Stomach (tissue), 19 donors: ENCODE measurements at places on chromosomes 12 and 14. TPM values are rescaled to one million over a fixed set of nuclear protein-coding genes. Genes with fewer than 3 reads are reported as not detected.

The MYH6 gene
- not detected for total RNA-seq

GRCh38 chr14:20668969-20669368 is 15.4 kb upstream of the RNASE4 start:
- DNase-seq, result no peak

DNA sequence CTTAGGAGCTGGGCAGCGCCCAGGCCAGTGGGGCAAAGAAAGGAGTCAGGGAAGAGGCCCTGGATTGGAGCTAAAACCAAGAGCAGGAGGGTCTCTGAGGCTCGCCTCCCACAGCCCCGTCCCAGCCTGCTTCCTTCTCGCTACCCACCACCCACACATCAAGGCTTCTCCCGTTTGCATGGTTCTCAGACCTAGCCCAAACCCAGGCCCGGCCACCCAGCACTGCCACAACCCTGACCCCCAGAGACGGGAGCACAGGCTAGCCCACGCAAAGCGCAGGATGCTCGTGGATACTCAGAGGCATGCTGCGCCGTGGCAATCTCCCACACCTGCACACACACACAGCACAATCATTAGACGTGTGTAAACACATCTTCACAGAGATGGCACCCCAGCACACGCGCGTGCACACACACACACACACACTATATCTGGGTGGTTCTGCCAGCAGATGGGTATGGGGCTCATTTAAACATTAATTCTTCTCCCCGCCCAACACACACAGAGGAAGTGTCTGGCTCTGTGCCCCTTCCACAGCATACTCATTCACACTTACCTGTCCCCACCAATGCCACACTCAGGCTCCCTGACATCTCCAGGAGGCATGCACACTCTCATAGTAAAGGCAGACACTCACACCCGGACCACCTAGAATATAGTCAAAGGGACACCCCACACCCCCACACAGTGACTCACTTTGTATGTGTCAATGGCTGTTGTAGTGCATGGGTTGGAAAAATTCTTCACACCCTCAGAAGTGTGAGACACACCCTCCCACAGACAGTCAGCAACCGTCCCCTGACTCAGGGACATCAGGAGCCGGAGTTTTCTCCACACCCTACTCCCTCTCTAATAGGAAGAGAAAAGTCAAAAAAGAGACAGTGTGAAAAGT is 1.1 kb downstream of the CARMIL3 start:
- no peak for DNase-seq

The DPF3 gene
- 4.2 TPM for total RNA-seq

The CLIP1 gene
- 66.6 TPM for total RNA-seq
